ENCODE measurements at places on chromosomes 1 and 21.
A peak's percentile ranks its signal among the peaks of the same experiment; 100 is the strongest.

DNA sequence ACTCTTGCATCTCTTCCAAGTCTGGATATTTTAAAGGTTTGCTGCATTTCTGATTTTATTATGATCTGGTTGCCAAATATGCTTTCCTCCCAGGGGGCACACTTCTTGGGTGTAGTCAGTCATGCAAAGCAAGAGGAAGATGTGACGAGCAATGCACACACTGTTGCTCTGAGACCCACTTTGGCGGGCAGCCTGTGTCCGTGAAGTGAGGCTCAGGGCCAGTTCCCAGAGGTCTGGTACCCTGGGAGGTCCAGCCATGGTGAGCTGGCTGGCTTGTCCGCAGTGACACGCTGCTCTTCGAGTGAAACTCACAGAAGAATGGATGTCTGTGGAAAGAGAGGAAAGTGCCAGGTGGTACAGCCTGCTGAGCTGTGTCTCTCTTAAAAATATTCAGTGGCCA lies 52.8 kb upstream of the EDN2 start:
- DNase-seq, result no peak

- no peak for DNase-seq
Measured at GRCh38 chr1:185073725-185074124, 28.4 kb downstream of the RNF2 start.

DNA sequence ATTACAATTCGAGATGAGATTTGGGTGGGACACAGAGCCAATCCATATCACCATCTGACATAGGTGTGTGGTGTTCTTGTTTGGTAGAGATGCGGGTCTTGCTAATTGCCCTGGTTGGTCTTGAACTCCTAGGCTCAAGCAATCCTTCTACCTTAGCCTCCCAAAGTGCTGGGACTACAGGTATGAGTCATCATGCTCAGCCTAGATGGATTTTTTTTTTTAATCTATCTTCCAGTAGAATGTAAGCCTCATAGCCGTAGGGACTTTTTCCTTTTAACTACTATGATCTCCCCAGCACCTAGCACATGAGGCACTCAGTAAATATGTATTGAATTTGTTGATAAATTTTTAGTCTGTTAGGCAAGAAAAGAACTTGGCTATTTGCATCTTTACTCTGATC lies 94.6 kb upstream of the TENT5C start:
- no peak for DNase-seq

DNA sequence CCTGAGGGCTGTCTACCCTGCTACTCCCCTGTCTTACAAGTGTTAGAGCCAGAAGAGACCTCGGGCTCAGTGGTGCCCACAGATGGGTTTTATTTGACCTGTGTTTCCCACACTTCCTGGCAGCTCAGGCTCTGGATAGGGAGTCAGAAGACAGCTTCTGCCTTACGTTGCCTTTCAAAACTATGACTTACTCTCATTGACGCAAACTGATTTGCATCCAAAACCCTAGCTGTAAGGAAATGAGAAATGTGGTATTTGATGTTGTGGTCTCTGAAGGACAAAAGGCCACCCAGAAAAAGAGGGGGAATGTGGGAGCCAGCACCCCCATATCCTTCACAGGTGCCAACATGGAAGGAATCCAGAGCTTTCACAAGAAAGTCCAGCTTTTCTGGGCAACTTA lies 180.2 kb downstream of the ATG4C start:
- DNase-seq, result no peak

- DNase-seq, result no peak
Measured at GRCh38 chr1:21868941-21869454, 56.9 kb downstream of the LDLRAD2 start.

GRCh38 chr1:84506002-84506728 lies at the start of the genes GNG5 and SPATA1:
Gene GNG5 (minus strand): TSS chr1:84506581. CDS start chr1:84506091, 490 bp downstream.
Gene SPATA1 (plus strand): TSS chr1:84506386. CDS start chr1:84516360, 9,974 bp downstream.
- peak; percentile 92 for DNase-seq

DNA sequence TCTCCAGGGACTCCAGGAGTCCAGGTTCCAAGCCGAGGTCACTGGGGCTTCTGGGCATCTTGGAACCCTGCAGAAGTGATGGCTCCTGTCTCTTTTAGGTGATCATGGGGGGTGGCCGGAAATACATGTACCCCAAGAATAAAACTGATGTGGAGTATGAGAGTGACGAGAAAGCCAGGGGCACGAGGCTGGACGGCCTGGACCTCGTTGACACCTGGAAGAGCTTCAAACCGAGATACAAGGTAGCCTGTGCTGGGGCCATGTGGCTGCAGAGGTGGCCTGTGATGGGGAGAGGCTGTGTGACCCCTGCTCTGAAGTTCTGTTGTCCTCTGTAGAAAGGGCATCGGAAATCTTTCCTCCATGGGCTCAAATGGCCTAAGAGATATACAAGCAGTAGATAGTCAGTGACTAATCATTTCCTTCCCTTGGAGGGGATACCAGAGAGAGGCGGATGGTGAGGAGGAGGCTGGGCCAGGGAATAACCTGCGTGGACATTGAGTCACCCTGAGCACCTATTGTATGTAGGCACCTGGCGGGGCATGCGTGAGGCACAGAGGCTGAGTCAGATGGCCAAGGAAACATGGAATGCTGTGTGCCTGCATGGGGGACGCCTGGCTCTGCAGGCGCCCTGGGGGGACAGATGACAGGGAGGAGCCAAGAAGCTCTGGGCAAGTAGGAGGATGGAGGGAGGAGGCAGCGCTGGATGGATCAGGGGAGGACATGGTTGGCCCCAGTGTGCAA lies 59.0 kb downstream of the ALPL start:
- DNase-seq, result no peak

- no peak for DNase-seq
Measured at GRCh38 chr1:33130297-33130696, 49.3 kb downstream of the AZIN2 start.

DNA sequence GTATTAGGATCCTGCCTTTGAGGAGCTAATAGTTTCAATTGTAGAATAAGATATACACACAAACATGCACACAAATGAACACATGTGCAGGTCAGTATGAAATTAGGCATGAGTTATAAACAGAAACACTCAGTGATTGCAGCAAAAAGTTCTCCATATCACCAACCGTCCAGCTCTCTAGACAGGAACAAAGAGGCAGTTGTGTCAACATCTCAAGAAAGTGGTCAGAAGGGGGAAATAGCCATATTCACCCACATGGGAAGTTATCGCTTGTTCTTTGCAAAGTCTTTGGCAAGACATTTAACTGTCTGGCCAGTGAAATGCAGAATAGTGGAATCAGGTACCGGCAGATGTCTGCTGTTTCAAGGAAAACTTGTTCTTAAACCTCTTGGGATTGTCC lies 29.4 kb upstream of the PIGC start:
- no peak for DNase-seq

DNA sequence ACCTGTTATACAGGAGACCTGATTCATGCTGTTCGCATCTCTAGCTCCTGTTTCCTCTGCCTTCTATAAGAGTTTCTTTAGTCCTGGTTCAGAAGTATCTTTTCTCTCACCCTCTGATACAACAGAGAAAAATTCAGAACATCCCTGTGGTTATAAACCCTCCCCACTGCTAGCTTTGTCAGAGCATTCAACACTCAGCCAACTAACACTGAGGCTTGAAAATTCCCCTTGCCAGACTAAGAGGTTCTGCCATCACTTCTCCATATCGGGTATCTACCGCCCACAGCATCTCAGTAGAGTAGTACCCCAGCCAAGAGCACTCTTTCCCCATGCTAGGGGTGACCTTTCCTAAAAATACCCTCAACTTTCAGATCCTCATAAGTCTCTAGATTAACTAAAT lies 19.6 kb upstream of the PIK3R3 start:
- no peak for DNase-seq

DNA sequence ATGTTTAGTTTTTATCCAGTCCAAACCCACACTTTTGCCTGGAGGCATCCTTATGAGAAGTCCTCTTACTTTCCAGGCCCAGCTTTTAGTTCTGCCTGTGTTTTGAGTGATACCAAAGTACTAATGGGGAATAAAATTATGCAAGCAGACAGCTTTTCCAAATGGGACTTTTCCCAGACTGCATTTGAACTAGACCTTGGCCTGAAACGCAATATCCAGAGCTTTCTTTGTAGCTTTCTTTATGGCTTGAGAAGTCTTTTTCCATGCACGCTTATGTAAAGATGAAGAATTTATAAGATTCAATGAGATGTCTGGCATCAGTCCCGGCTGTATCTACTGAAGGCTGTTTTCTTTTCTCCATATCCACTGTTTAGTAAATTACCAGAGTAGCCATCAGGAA lies 236.6 kb upstream of the RAB4A start:
- no peak for DNase-seq

DNA sequence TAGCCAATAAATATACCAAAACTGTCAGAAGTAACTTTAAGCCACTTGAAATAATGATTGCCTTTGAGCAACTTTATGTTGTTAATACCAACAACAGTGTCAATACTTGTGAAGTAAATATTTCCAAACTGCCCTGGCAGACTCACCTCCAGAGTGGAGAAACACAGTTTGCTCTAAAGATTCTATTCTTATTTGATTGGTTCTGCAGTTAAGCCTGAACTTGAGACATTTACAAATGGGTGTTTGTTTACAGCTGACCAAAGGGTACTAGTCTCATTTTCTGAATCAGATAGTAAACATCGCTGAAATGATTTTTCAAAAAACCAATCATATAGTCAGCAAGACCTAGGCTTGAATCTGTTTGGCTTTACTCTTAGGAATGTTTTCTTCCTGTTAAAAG lies 1.3 kb upstream of the MYOC start:
- DNase-seq, result no peak

DNA sequence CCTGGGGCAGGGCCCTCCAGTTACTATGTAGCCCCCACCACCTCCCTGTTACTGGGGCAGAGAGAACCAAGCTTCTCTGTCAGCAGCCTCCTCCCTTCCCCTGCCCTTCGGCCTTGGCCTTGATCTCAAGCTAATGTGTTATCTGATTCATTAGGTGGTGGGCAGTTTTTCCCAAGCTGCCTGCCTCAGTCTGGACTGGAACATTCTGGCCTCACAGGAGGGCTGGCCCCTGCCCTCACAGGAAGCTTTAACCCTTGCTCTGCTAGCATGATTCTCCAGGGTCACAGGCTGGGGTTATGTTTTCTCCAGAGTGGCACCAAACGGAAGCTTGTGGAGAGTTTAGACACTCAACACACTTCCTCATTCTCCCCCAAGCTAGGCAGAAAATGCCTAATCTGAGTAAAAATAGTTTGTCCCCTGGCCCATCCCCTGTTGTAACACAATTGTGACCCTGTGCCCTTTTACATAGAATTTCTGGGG lies 37.2 kb upstream of the SLC6A9 start:
- DNase-seq, result no peak

GRCh38 chr1:231232870-231233734 lies 7.9 kb upstream of the GNPAT start:
- no peak for DNase-seq

All from HS-27A (cell line).